Osteocyte (in vitro differentiated cells): ENCODE measurements at places on chromosomes 13 and 19.

DNA sequence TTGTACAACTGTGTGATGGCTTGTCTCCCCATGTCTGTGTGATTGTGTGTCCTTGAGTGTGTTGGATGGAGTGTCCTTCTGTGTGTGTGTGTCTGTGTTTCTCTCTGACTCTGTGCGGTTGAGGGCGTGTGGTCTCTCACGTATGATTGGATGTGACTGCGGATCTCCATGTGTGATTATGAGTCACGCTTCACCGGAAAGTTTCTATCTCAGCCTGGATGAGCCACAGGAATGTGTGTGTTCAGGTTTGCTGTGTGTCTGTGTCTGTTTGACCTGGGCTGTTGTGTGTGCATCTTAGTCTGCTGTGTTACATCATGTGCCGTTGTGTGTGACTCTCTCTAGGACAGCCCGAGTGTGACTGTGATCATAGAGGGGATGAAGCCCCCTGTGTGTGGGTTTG, 15.5 kb upstream of the ZNF835 start:
- DNase-seq = no peak

DNA sequence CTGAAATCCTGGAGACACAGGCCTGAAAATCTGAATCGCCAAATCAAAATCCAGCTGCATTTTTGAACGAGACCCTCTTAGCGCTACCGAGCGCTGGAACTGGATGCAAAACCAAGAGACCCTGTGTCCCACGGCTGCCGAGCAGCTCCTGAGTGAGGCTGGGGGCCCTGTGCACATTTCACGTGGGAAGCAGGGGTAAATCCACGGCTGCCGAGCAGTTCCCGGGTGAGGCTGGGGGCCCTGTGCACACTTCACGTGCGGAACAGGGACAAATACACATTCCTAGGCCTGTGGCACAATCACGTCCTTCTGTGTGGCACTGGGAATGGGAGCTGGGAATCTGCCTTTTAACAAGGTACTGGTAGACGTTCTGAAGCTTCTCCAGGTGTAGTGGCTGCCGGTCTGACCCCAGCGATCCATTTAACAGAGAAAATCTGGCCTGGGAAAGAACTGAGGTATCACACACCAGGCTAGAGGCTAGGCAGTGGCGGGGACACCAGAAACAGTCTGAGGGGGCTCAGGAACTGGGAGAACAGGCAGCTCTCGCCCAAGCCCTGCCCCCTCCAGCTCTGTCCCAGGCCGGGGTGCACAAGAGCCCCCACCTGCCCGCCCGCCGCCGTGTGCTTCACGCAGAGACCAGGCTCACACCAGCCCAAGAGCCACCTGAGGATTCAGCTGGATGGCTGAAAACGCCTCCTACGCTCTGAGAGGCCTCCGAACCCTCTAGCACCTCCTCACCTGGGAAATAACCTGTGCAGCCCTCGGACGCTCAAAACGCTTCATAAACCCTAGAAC, 11.0 kb upstream of the C2CD4C start:
- DNase-seq = no peak

GRCh38 chr13:40505196-40505595, 161.2 kb downstream of the FOXO1 start:
- DNase-seq = no peak

DNA sequence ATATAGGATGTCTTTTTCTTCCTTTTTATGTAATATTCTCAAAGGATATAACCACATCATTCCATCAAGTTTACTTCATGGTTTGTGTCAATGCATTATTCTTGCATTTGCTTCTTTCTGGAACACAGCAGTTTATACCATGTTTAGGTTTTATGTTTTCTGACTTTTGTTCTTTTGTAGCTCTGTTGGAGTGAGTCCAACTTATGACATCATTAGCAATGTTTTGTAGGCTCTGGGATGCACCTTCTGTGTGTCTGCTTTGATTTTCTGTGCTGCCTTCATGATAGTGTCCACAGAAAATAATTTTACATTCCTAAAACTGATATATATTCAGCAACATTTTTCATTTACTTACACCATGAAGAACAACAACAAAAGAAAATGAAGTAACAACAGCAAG, 68.9 kb downstream of the SHISA2 start:
- DNase-seq = no peak
